Stimulated activated CD4-positive, alpha-beta T cell treated with anti-CD3 and anti-CD28 coated beads, TNF-alpha, amount 100 ng/mL, for 1 hour (primary cell): ENCODE measurements at places on chromosomes 6 and 20.
A peak's percentile ranks its signal among the peaks of the same experiment; 100 is the strongest.

DNA sequence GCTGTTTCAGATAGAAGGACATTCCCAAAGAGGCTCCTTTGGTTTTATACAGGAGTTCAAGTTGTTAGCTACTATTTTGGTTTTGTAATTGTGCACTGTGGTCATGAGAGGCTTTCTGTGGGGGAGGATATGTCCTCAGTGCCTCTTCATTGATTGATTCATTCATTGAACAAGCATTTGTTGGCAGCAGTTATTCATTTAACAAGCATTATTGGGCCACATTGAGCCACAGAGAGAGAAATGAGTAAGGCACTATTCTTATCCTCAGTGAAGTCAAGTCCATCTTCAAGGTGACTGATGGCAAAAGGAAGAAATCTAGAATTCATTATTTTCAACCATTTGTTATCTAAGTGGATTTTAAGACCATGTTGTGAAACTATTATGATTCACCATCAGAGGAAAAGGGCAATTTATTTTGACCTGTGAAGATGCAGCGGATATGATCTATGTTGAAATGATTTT, 697.2 kb upstream of the CITED2 start:
- DNase-seq, result no peak

- DNase-seq, result no peak
These were observed 46.0 kb upstream of the TASP1 start for GRCh38 chr20:13684566-13685222.

GRCh38 chr6:53673162-53673727, 7.7 kb upstream of the KLHL31 start:
- DNase-seq, result no peak

DNA sequence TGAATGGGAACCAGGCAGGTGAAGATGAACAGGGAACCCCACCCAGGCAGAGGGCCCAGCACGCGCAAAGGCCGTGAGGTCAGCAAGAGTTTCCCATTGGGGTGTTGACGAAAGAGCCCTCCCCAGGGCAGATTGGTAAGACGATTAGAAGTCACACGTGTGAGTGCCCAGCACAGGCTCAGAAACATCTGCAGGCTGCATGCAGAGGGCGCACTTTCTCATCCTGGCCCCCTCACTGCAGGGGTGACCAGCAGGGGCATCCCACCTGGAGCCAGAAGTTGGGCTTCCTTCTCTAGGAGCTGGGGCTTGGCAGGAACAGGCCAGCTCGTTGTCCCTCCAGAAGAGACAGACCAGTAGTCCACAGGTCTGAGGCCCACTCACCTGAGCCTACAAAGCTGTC, 38.4 kb downstream of the VSTM2L start:
- no peak for DNase-seq

- no peak for DNase-seq
These were observed 29.6 kb upstream of the VAPB start for GRCh38 chr20:58359441-58359840.

- DNase-seq, result no peak
These were observed 11.2 kb upstream of the GRM1 start for GRCh38 chr6:146017672-146018071.

- no peak for DNase-seq
These were observed 3.1 kb downstream of the PYGB start for GRCh38 chr20:25251019-25251418.

DNA sequence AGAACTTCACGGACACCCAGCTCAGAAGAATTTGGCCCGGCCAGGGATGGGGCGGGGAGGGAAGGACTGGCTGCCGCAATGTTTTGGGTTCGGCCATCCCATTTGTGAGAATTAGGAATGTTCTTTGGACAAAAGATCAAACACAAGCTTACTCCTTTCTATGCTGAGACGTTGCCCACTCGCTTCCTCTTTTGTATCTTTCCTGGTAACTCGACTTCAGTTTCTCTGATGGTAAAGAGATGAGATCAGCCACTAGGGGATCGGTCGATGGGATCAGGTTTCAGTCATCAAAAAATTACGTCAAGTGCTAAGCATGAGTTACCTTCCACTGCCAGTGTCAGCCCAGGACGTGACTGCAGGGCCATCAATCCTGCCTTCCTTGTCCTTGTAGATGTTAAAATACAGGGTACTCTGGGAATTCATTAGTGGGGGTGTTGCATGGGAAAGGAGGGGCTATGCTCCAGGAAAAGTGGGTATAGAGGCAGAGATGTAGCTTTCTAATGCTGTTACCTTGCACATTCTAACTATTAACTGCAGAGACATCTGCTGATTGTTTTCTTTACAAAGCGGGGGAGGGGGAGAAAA, 190.2 kb downstream of the TSHZ2 start:
- no peak for DNase-seq

GRCh38 chr6:21707524-21708319, 114.2 kb downstream of the SOX4 start:
- DNase-seq, result no peak

DNA sequence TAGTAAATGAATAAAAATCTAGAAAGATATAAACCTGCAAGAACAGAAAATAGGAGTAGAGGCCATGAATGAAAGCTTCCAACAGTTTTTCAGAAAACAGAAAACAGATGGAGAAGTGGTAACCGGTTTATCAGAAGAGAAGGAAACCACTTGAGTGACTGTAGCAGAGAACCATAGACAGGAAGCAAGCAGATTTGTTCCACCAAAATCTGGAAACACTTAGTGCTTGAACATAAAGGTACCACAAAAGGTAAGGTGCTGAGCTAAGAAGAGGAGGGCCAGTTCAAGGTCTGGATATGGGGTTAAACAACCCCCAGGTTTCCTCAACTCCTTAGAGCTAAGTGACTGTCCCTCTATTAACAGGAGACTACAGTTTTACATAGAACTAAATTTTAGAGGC, 9.2 kb upstream of the KIAA0319 start:
- DNase-seq, result no peak

DNA sequence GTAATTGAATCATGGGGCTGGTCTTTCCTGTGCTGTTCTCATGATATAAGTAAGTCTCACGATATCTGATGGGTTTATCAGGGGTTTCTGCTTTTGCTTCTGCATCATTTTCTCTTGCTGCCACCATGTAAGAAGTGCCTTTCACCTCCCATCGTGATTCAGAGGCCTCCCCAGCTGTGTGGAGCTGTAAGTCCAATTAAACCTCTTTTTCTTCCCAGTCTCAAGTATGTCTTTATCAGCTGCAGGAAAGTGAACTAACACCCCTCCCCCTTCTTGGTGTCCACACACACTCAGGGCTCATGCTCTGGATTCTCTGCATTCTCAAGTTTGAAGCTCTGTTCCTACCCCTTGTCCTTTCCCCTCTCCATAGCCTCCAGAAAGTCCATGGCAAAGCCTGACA, 107.1 kb downstream of the THBS2 start:
- DNase-seq, result no peak

- DNase-seq, result no peak
These were observed 2.3 kb upstream of the SLC22A2 start for GRCh38 chr6:160260803-160261450.

GRCh38 chr6:38688579-38689087, 14.3 kb downstream of the GLO1 start:
- no peak for DNase-seq

DNA sequence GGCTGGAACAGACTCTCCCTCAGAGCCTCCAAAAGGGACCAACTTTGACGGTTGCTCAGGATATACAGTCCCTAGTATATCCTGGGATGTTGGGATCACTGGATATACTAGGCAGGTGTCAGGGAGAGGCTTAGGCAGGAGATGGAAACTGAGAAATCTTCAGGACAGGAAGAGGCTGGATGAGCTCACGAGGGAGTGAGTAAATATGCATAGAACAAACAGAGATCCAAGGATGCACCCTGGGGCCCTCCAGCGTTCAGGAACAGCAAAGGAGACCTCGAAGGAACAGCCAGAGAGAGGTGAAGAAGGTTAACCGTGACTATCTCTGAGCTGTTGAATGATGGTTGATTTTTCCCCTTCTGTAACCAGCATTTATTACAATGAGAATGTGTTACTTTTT, 191.3 kb downstream of the BMP7 start:
- no peak for DNase-seq

- peak; percentile 33 for DNase-seq
These were observed 163.2 kb upstream of the ZNF337 start for GRCh38 chr20:25859649-25860530.

- no peak for DNase-seq
These were observed 59.0 kb upstream of the MRAP2 start for GRCh38 chr6:83974409-83975050.

- no peak for DNase-seq
These were observed 68.8 kb downstream of the CDS2 start for GRCh38 chr20:5195655-5196054.

DNA sequence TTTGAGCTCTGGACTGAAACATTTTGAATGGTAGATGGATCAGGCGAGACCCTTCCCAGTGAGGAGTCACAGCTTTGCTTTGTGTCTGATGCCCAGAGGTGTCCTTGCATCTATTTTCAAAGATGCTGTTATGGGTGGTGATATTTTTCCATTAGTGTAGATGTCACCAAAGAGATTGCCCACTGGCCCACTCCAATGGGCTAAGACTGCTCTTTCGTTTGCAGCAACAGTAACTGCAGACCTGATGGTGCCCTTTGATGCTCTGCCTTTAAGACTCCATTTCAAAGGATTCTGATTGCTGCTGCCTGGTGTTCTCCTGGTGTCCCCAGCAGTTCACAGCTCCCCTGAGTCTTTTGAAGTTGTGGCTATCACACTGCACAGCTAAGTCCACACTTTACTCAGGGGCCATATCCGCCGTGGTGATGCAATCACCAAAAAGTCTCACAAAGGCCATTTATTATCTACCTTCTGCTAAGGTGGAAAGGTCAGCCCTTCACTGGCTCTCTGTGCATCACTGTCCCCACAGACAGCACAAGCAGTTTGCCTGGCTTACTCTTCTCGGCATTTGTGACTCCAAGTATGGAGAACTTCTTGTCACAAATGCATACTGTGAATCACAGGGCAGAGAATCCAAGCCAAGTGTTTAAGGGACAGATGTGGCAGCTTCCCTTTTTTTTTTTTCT, 56.4 kb downstream of the NOX3 start:
- DNase-seq, result no peak
